ENCODE measurements at places on chromosomes 12 and 14.

- no peak for DNase-seq
Measured at GRCh38 chr12:4308334-4308950, 12.6 kb upstream of the TIGAR start.

GRCh38 chr14:65696801-65697200 lies 284.3 kb downstream of the FUT8 start:
- DNase-seq, result no peak

GRCh38 chr14:102819176-102819628 lies 42.0 kb downstream of the TRAF3 start:
- DNase-seq, result no peak

- no peak for DNase-seq
Measured at GRCh38 chr12:115870510-115870909, 407.0 kb downstream of the MED13L start.

- DNase-seq, result no peak
Measured at GRCh38 chr12:124397399-124397679, 102.4 kb downstream of the RFLNA start.
